ENCODE measurements at places on chromosomes 4 and X.

DNA sequence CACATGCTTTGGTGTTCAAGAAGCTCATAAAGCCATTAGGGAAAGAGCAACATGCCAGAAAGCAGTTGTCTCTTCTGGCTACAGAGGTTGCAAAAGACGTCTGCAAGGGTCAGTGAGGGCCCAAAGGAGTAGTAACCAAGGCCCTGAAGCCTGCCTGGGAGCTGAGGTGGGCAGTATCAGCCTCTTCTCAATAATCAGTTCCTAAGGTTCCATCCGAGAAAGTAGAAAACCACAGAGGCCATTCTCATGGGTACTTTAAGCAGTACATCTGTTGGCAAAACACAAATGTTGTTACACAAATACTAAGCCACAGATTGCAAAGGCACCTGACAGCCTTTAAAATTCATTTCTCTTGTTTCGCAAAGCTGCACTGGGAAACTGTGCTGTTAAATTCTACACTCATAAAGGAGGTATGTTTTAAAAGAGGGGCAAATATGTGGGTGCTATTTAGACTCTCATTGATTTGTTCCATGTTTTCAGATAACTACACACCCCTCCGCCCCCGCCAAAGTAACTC is 37.7 kb downstream of the MECP2 start:
- no peak for DNase-seq
- H3K27ac ChIP-seq: peak overlapping the region; percentile 86
- H3K4me3 ChIP-seq: no peak overlapping the region
- H3K4me1 ChIP-seq: peaks cover 57% of the 10 kb centered on the region
- H3K36me3 ChIP-seq: peaks cover 3% of the 10 kb centered on the region

GRCh38 chr4:173748353-173748752 is 218.3 kb upstream of the HAND2 start:
- H3K4me1 ChIP-seq: no peaks in the 10 kb centered on the region
- H3K4me3 ChIP-seq: no peak overlapping the region
- peaks cover 20% of the 10 kb centered on the region for H3K27me3 ChIP-seq
- no peak for DNase-seq
- H3K36me3 ChIP-seq: no peaks in the 10 kb centered on the region
- no peak overlapping the region for H3K27ac ChIP-seq

- no peaks in the 10 kb centered on the region for H3K27me3 ChIP-seq
- no peak for DNase-seq
- no peaks in the 10 kb centered on the region for H3K4me1 ChIP-seq
- no peak overlapping the region for H3K27ac ChIP-seq
- H3K4me3 ChIP-seq: no peak overlapping the region
- no peaks in the 10 kb centered on the region for H3K36me3 ChIP-seq
Measured at GRCh38 chrX:32280921-32281320, 930.4 kb downstream of the DMD start.

DNA sequence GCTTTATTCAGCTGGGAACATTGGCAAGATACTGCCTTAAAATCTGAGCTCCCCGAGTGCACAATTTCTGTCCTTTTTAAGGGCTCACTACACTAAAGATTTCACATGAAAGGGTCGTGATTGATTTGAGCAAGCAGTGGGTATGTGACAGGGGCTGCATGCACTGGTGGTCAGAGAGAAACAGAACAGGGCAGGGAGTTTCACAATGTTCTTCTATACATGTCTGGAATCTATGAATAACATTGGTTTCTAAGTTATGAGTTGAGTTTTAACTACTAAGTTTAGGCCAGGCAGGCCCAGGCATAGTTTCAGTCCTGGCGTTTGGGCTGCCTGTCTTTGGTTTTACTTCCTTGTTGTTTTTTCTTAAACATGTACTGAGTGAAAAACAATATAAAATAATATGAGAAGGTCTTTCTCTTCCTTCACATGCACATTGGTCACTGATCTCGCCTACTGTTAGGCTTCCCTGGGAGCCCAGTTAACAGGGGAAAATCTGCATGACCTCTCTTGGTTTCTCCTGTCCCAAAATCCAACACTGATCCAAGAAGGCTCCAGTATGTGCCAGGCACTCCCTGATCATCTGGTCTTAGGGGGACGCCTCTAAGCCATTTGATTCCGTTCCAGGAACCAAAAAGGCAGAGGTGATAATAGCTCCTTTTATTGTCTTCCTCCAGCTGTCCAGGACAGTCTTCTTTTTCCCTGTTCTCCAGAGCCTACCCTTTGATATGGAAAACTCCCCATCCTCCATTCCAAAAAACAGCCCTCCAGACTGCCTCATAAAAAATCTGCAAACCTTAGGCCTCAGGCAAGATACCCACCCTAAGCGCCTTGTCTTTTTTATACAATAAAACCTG is at the start of gene UGT2B17:
UGT2B17 (minus strand) TSS at position 51 of the 854 bp plus-strand sequence. CDS start 7,838 bp downstream, outside the sequence.
- no peaks in the 10 kb centered on the region for H3K27me3 ChIP-seq
- no peak for DNase-seq
- peak within 1 kb of the TSS; percentile 14 for H3K27ac ChIP-seq
- no peaks in the 10 kb centered on the region for H3K4me1 ChIP-seq
- H3K36me3 ChIP-seq: no peaks in the 10 kb centered on the region
- H3K4me3 ChIP-seq: no peak within 1 kb of the TSS

- no peaks in the 10 kb centered on the region for H3K36me3 ChIP-seq
- H3K4me3 ChIP-seq: peak overlapping the region; percentile 45
- H3K27me3 ChIP-seq: peaks cover 6% of the 10 kb centered on the region
- peaks cover 10% of the 10 kb centered on the region for H3K4me1 ChIP-seq
- DNase-seq: peak; percentile 3
- H3K27ac ChIP-seq: no peak overlapping the region
Measured at GRCh38 chrX:154918060-154918483, 31.9 kb downstream of the F8A1 start.

DNA sequence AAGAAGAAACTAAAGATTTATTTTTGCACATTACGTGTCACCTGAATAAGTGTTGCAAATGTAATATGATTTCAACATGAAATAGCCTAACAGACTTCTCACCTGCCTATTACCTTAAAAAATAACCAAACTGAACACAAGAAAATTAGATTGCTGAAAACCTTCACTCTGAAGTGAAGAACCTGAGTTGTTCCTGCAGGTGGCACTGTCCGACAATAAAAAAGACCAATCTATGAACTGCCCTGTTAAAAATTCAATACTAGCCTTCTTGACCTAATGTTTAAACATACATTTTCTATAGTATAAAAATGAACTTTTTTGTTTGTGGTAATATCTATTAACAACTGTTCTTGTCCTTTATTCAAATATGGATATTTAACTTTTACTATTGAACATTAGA is 69.2 kb upstream of the PNPLA4 start:
- DNase-seq: no peak
- no peak overlapping the region for H3K4me3 ChIP-seq
- no peaks in the 10 kb centered on the region for H3K27me3 ChIP-seq

DNA sequence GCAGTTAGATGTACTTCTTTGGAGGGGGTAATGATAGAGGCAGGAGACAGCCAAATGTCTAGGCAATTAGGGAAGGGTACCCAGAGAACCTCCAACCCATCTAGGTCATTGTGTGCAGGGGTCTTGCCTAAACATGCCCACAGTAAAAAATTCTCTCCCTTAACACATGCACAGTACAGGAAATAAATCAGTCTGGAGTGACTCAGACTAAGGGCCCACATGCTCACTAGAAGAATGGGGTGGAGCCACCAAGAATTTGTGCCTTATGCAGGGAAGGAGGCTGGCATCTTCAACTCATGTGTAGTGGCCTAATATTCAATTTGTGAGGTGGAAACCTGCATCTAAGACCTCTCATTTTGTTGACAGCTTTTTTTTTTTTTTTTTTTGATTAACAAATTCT is 945.3 kb upstream of the GRIA3 start:
- H3K36me3 ChIP-seq: no peaks in the 10 kb centered on the region
- H3K4me3 ChIP-seq: no peak overlapping the region
- no peaks in the 10 kb centered on the region for H3K4me1 ChIP-seq
- DNase-seq: no peak
- H3K27me3 ChIP-seq: no peaks in the 10 kb centered on the region

- peaks cover 7% of the 10 kb centered on the region for H3K27me3 ChIP-seq
- no peak for DNase-seq
- H3K27ac ChIP-seq: no peak overlapping the region
- H3K4me3 ChIP-seq: no peak overlapping the region
Measured at GRCh38 chr4:89067417-89067816, 10.4 kb upstream of the FAM13A start.

- H3K4me1 ChIP-seq: no peaks in the 10 kb centered on the region
- H3K36me3 ChIP-seq: no peaks in the 10 kb centered on the region
- H3K27me3 ChIP-seq: peaks cover 55% of the 10 kb centered on the region
- H3K27ac ChIP-seq: no peak overlapping the region
Measured at GRCh38 chr4:107747748-107748486, 27.9 kb upstream of the PAPSS1 start.

GRCh38 chr4:84917869-84918600 is 48.5 kb downstream of the WDFY3 start:
- H3K27me3 ChIP-seq: peaks cover 6% of the 10 kb centered on the region
- H3K36me3 ChIP-seq: peaks cover 2% of the 10 kb centered on the region
- DNase-seq: no peak

DNA sequence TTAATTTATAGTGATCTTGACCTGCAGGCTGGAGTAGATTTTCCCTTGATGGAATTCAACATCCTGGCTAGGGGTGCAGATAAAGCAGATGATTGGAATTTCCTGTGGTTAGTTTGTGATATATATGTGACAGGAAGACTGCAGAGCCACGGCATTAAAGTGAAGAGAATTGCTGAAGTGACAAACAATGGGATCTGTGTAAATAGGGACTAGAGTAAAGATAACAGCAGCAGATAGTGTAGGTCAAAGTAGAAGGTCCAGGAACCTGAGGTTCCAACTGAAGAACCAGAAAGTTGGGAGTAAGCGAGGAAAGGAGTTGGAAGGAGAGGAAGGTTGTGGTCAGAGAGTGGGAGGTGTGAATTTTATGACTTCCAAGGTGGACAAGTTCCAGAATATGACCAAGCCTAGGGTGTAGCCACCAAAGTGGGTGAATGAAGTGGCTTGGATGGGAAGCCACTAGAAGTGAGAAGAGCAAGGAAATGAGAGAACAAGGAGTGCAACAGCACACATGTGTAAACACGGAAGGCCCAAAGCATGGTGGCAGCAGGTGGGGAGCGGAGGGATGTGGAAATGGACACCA is 325.0 kb downstream of the RAB28 start:
- no peak overlapping the region for H3K4me3 ChIP-seq
- H3K27ac ChIP-seq: no peak overlapping the region
- no peaks in the 10 kb centered on the region for H3K36me3 ChIP-seq
- no peak for DNase-seq
- H3K27me3 ChIP-seq: no peaks in the 10 kb centered on the region
- H3K4me1 ChIP-seq: no peaks in the 10 kb centered on the region

- no peak overlapping the region for H3K4me3 ChIP-seq
- H3K36me3 ChIP-seq: no peaks in the 10 kb centered on the region
- no peaks in the 10 kb centered on the region for H3K4me1 ChIP-seq
- H3K27ac ChIP-seq: no peak overlapping the region
Measured at GRCh38 chr4:147011411-147011810, 65.7 kb upstream of the TTC29 start.

- H3K4me3 ChIP-seq: no peak overlapping the region
- peaks cover 6% of the 10 kb centered on the region for H3K4me1 ChIP-seq
- no peaks in the 10 kb centered on the region for H3K27me3 ChIP-seq
- no peak for DNase-seq
- peaks cover 13% of the 10 kb centered on the region for H3K36me3 ChIP-seq
Measured at GRCh38 chr4:3217266-3217665, 31.7 kb upstream of the MSANTD1 start.

DNA sequence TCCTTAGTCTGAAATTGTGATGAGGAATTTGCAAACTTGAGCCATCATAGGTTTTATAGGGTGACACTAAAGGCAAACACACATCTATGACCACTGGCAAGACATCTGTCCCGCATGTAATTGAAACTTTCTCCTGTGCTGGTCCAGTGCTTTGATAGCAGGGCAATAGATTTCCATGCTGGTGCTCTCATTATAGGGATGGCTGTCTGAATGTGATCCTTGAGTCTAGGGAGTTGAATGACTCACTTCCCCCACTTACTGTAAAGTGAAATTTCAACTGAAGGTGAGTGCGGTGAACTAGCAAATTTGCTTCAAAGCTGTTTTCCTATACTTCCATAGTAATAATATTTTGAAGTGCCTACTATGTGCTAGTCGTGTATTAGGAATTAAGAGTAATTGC is 1630.0 kb downstream of the STIM2 start:
- no peak for DNase-seq
- H3K36me3 ChIP-seq: no peaks in the 10 kb centered on the region
- no peaks in the 10 kb centered on the region for H3K4me1 ChIP-seq
- H3K4me3 ChIP-seq: no peak overlapping the region

GRCh38 chrX:47579537-47579936 is 2.7 kb upstream of the TIMP1 start:
- H3K4me1 ChIP-seq: peaks cover 28% of the 10 kb centered on the region
- H3K27me3 ChIP-seq: no peaks in the 10 kb centered on the region
- DNase-seq: no peak
- H3K4me3 ChIP-seq: peak overlapping the region; percentile 67
- peak overlapping the region; percentile 57 for H3K27ac ChIP-seq
- H3K36me3 ChIP-seq: peaks cover 2% of the 10 kb centered on the region

DNA sequence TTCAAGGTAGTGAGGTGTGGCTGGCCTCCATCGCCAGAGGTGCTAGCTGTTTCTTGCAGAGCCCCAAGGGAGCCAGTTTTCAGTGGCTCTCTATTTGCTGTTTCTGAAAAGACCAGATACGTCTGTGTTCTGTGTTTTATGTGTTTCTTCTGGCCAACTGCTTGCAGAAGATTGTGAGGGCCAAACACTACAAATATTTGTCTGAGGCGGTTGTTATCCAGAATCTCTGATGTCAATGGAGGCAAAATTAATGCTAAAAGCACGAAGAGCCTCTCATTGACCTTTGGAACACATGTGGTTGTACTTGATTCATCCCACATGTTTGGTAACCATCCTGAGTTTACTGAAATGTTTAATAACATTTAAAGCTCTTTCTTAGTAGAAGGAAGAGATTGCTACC is 113.9 kb downstream of the CT47B1 start:
- H3K4me3 ChIP-seq: no peak overlapping the region
- DNase-seq: no peak
- H3K36me3 ChIP-seq: no peaks in the 10 kb centered on the region
- no peak overlapping the region for H3K27ac ChIP-seq
- H3K4me1 ChIP-seq: no peaks in the 10 kb centered on the region

GRCh38 chr4:75338352-75338880 is 175.8 kb downstream of the RCHY1 start:
- no peak for DNase-seq
- H3K27me3 ChIP-seq: no peaks in the 10 kb centered on the region
- H3K4me3 ChIP-seq: no peak overlapping the region
- H3K36me3 ChIP-seq: no peaks in the 10 kb centered on the region
- no peak overlapping the region for H3K27ac ChIP-seq

- peak overlapping the region; percentile 97 for H3K27ac ChIP-seq
- DNase-seq: no peak
- H3K4me3 ChIP-seq: no peak overlapping the region
- no peaks in the 10 kb centered on the region for H3K36me3 ChIP-seq
- H3K4me1 ChIP-seq: peaks cover 67% of the 10 kb centered on the region
Measured at GRCh38 chr4:153517159-153517558, 51.0 kb downstream of the TMEM131L start.

DNA sequence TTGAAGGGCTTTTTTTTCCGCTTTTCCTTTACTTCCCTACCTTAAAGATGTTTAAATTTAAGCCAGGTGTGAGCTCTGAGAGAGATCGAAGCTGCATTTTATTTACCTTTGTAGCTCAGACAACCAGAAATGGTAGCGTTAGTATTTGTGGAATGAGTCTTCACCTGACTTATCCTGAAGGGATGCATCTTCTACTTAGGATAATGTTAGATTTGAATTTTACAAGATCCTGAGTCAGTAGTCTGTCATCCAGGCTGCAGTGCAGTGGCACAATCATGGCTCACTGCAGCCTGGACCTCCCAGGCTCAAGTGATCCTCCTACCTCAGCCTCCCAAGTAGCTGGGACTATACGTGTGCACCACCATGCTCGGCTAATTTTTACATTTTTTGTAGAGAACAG is 26.2 kb downstream of the TMSB4X start:
- H3K4me3 ChIP-seq: no peak overlapping the region
- H3K27me3 ChIP-seq: no peaks in the 10 kb centered on the region
- DNase-seq: no peak
- no peaks in the 10 kb centered on the region for H3K36me3 ChIP-seq
